ENCODE measurements at places on chromosomes 4 and X.

- no peak for DNase-seq
These were observed 149.6 kb downstream of the RAPGEF2 start for GRCh38 chr4:159252491-159252890.

GRCh38 chr4:139798456-139798855 is 132.8 kb downstream of the MGST2 start:
- no peak for DNase-seq

GRCh38 chr4:168076989-168077725 is 15.2 kb upstream of the ANXA10 start:
- no peak for DNase-seq

GRCh38 chrX:16418650-16419049 is 231.3 kb upstream of the S100G start:
- DNase-seq: no peak

- no peak for DNase-seq
These were observed 5.0 kb downstream of the XPNPEP2 start for GRCh38 chrX:129743821-129744220.

- no peak for DNase-seq
These were observed 1.0 kb downstream of the TBCK start for GRCh38 chr4:106314960-106315359.

DNA sequence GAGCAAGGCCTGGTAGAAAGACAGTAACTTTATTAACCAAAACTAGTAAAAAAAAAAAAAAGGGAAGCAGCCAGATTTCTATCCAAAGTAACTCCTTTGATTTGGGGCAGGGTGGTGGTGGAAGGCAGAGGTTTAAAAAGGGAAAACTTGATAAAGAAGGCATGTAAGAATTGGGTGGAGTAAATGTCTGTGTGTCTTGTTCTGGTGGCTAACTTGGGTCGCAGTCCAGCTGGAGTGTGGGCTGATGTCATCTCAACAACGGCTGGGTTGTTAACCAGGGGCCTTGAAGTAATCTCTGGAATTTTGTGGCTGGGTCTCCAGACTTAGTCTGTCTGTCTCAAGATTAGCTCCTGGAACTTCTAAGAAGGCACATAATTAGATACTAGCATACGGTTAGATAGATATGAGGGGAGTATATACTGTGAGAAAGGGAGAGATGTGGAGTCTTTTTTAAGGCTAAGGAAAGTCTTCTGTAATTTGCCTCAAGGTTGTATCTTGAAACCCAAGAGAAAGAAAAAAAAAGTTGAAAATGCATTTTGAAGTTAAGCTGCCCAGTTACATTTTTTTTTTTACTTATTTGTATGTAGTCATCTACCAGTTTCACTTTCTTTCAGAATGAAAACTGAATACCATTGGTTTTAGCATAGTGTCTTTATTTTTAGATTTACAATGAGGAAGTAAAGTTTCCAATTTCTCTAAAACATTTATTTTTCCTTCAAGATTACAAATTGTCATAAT is 48.3 kb downstream of the MTHFD2L start:
- no peak for DNase-seq

GRCh38 chr4:71216316-71216959 is 122.4 kb upstream of the SLC4A4 start:
- DNase-seq: no peak

GRCh38 chr4:20621476-20621875 is 78.8 kb upstream of the PACRGL start:
- DNase-seq: no peak

GRCh38 chr4:108426493-108426892 is 193.9 kb upstream of the RPL34 start:
- DNase-seq: no peak

GRCh38 chr4:181265370-181265769 is 977.8 kb upstream of the TENM3 start:
- DNase-seq: no peak

GRCh38 chrX:9374555-9374954 is 90.3 kb upstream of the TBL1X start:
- no peak for DNase-seq

- DNase-seq: no peak
These were observed 77.1 kb downstream of the EVC start for GRCh38 chr4:5788144-5788543.

GRCh38 chr4:181517491-181517890 is 725.7 kb upstream of the TENM3 start:
- no peak for DNase-seq

DNA sequence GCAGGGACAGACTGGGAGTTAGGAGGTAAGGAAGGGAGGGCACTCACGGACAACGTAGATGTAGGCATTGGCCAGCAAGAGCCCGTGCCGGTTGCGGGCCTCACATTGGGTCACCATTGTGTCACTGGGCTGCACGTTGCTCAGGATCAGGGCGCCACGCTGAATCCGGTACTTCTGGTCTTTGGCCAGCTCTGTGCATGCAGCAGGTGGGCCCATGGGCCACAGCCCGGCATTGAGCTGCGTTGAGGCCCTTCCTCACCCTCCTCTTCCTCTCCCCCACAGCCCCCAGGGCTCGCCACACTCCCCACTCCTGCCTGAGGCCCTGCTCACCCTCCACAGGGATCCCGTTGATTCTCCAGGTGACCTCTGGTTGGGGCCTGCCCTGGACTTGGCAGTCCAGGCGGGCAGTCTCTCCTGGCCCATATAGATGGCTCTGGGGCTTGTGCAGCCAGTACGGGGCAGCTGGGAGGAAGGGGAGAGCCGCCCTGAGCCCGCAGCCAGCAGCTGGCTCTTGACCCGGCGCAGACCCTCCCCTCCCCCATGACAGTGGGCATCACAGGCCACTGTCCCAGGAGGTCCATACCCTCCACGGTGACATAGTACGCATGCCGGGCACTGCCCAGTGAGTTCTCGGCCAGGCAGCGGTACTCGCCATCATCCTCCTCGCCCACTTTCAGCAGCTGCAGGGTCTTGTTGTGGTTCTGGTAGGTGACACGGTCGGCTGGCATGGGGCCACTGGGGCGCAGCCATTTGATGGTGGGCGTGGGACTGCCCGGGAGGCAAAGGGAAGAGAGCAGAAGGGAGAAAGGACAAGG is 16.3 kb downstream of the L1CAM start:
- no peak for DNase-seq

GRCh38 chr4:83011689-83012199 is 1.1 kb upstream of the LIN54 start:
- DNase-seq: no peak

GRCh38 chr4:6453688-6453990 is 18.8 kb downstream of the PPP2R2C start:
- DNase-seq: no peak

DNA sequence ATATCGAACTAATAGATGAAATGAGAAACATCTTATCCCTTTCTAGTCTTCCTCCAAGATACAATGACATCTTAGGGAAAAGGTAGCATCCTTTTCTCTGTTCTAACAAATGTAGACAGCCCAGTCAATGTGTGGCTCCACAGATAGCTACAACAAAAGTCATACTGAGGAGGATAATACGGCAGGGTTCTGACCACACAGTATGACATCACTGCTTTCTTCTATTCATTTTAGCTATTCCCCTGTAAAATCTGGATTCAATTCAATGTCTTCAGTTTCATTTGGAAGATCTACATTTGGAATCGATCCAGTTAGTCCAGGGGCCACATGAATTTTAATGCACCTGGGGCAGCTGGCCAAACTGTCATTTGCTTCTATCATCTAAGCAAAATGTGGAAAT is 51.4 kb downstream of the ENOX2 start:
- no peak for DNase-seq

DNA sequence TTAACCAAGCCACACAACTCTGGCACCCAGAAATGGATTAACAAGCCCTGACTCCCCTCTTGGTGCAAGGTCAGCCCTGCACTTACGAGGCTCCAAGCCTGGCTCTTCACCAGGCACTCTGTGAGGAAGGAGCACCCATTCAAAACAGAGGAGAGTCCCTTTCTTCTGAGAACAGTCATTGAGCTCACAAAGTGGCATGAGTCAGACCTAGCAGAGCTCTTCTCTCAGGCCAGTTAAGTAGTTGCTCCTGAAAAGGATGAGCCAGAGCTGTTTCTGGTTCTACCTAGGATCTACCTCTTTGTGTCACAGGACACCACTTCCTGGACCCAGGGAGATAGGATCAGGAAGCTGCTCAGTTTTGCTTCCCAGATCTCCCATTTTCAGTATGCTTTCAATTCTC is 48.2 kb downstream of the EVC2 start:
- no peak for DNase-seq

- DNase-seq: no peak
These were observed 96.8 kb downstream of the ARSJ start for GRCh38 chr4:113882668-113883067.

DNA sequence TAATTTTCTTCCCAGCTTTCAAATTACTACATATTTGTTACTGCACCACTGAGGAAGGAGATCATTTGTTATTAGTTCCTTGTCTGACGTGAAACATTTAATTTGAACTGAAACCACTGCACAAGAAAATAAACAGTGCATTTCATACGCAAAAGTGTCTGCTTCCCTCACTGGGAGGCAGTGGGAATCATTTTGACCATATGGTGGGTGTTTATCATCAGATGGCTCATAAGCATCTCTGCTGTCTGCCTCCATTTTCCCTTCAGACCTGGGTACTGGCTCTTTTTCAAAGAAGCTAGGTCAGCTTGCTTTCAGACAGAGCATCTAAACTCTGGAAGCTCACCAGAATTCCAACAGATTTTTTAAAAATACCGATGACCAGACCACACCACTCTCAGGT is 135.2 kb downstream of the PCDH19 start:
- no peak for DNase-seq

GRCh38 chr4:955161-955921 is 18.0 kb downstream of the DGKQ start:
- no peak for DNase-seq

GRCh38 chr4:107419052-107419451 is 301.0 kb downstream of the PAPSS1 start:
- DNase-seq: no peak

DNA sequence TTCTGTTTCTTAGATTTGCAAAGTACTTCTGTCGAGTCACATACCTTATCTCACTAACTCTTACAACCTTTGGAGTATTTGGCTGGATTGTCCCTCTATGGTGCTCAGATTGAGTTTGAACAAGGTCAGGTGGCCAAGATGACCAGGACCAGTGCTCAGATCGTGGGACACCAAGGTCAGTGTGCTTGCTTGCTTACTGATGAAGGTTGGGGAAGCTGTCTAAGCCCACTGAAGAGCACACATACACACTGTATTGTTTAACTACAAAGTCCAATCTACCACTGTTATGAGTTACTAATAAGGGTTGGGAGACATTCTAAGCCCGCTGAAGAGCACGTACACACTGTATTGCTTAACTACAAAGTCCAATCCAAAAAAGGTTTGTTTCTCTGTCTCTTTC is 53.7 kb downstream of the TAB3 start:
- no peak for DNase-seq

DNA sequence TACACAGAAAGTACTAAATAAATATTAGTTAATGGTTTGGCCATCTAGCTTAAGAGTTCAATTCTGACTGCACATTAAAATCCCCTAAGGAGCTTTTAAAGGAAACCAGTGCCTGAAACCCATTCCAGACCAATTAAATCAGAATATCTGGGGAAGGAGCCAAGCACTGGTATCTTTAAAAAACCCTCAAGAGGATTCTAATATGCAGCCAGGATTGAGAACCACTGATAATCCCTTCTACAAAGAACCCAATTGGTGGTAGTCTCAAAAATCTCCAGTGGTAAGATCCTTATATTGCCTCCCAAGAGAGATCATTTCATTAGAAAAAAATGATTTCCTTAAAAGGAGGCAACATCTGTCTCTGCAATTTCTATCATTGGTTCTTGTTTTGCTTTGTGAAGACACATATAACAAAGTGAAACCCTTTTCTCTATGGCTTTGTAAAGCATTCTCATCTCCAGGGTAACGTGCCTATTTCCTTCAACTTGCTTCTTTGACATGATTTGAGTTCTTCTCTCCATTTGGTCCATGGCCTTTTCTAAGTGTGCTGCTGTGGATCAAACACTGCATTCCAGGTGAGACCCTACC is 3.5 kb downstream of the GPR34 start:
- DNase-seq: no peak

- no peak for DNase-seq
These were observed 529 bp upstream of the CITED1 start for GRCh38 chrX:72306085-72306801.

GRCh38 chr4:153438916-153439756 is 27.0 kb upstream of the TMEM131L start:
- DNase-seq: no peak

DNA sequence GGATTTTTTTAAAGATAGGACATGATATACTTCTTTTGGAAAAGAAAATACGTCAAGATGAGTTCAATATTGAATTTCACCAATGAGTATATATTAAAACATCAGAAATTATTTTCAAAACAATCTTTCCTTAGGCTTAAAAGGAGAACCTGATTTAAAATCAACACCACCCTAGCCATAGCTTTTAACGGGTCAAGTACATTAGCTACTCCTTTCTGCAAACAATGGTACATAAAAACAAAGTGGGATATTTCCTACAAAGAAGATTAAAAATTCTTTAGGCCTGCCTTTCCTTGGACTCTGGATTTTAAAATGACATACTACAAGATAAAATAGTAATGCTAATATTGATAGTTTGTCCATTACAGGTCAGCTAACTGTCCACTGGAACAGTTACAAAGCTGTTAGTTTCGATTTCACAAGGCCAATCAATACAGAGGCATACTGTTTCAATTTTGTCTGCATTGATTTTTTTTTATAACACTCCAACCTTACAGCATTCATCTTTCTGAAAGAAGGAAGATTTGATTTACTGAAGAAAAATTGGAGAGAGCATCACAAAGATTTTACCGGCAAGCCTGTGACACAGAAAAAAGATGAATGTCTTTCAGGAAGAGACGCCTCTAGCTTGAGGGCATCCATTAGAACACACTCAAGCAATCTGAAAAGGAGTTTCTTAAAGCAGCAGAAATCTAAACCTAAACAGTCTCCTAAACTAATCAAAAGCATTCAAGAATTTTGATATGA is 97.2 kb downstream of the MAB21L2 start:
- no peak for DNase-seq

DNA sequence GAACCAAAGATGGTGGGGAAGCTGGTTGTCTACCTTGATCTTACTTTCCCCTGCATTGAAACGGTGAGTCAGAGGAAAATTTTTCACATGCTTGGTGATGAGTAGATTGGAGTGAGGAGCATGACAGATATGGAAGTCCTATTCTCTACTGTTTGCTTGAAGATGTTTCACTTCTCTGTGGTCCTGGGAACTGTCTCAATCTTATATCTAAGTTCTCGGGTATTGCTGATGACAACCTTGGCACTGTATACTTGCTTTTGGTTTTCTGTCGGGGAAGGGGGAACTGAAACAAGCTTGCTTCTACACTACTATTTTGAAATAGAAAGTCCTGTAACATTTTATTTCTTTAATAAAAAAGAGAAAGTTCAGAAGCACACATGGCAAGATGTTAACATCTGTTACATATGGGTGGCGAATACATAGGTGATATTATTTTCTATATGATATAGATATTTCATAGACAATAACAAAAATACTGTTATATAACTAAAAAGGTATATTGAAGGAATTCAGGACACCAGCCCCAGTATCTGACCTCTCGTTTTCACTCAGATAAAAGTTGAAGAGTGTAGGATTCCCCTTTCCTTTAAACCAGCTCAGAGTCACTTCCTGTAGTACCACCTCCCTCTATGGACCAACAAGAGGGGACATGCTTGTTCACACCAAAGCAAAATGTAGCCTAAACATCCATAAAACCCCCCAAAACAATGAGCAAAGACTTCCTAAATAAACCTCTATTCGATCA is 88.8 kb downstream of the FMR1NB start:
- DNase-seq: no peak

GRCh38 chr4:54371173-54371572 is 142.1 kb downstream of the PDGFRA start:
- no peak for DNase-seq

- DNase-seq: no peak
These were observed 201.8 kb upstream of the GK2 start for GRCh38 chr4:79609817-79610216.

All from GF-D8 (cell line).